ENCODE measurements at places on chromosomes 2 and 18.

- no peak for DNase-seq
Observed at GRCh38 chr2:190889175-190889943, 8.7 kb downstream of the GLS start.

DNA sequence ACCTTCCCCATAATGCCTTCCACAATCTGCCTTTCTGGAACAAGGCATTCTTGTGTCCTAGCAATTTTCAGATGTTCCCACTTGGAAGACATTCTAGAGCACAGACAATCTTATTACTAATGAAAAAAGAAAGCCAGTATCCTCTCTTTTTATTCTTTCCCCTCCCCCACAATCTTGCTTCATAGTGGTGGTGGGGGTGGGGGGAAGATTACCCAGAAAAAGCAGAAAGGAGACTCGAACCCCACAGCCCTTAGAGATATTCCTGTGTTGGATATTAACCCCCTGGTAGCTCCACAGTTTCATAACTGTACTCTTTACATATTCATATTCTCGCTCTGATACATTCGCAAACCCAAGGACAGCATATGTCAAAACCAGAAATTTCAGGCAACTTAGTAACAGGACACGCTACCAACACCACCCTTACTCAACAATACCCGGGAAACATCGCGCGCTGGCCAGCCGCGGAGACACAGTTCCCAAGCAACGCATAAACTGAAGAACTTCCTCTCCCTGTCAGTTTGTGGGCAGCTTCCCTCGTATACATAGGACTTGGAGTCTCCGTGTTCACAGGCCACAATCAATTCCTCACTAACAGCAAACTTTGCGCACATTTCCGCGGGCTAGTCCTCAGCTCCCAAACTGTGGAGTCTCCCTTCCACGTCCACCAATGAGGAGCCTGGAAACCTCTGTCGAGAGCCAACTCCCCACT lies 793 bp downstream of the NR4A2 start:
- no peak for DNase-seq

- peak; percentile 91 for DNase-seq
Observed at GRCh38 chr2:55148269-55148668, 83.8 kb downstream of the CLHC1 start.

DNA sequence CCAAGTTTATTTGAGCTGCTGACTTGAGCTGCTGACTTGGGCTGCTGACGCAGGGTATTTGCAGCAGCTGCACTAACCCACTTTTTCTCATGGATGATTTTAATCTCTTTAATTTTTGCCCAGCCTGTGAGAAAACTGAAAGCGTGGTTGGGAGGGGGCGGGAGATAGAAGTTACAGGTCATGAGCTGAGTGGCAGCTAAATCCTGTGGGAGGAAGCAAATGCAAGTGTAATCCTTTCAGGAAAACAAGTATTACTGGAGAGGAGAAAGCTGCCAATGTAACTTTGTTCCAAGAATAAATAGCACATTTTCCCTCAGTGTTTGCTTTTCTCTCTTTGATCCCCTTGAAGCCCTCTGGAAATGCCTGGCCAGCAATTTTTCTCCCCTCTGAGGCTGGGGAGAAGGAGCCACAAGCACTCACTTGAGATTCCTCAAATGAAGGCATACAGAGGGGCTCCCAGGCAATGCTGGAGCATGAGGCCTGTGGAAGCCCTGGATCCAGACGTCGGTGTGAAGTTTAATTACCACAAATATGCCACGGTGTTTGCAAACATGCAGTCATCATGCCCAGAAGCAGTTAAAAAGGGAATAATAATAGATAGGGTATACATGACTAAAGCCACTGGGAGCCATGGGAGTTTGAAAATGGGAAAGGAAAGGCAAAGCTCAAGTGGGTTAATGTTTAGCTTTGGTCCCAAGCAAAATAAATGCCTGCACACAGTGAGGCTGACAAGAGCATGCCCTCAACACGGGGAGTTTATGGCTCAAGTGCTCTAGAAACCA lies 10.4 kb upstream of the EVA1A start:
- no peak for DNase-seq

- no peak for DNase-seq
Observed at GRCh38 chr2:86441392-86441881, 266 bp downstream of the KDM3A start.

GRCh38 chr2:235638541-235639427 lies 144.9 kb downstream of the AGAP1 start:
- DNase-seq = no peak

DNA sequence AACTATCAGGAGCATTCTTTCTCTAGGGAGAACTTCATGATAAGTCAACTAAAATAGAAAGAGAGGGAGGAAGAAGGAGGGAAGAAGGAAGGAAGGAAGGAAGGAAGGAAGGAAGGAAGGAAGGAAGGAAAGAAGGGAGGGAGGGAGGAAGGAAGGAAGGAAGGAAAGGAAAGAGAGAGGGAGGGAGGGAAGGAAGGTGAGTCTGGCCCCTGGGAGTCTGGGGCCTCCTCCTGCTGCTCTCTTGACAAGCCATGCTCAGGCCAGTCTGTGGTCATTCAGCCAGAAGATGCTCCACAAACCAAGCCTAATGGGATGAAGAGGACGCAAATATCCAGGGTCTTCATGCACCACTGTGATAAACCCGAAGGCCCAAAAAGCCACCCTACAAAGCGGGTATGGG lies 216.4 kb upstream of the AGAP1 start:
- DNase-seq = no peak

DNA sequence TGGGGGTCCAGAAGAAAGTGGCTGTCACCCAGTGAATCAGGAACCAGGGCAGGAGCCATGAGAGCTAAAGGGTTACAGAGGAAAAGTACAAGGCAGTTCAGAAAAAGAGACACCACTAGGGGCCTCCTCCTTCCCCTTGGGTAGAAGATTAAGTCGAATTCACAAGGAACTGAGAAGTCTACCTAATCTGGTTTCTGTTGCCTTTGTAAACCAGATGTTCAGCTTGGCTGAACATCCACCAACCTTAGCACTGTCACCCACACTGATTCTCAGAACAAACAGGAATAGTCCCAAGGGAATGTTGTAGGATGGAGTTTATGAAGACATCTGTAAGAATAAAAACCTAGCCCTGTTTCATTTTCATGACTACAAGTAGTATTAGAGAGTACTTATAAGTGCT lies 90.4 kb upstream of the NOSTRIN start:
- DNase-seq = no peak

DNA sequence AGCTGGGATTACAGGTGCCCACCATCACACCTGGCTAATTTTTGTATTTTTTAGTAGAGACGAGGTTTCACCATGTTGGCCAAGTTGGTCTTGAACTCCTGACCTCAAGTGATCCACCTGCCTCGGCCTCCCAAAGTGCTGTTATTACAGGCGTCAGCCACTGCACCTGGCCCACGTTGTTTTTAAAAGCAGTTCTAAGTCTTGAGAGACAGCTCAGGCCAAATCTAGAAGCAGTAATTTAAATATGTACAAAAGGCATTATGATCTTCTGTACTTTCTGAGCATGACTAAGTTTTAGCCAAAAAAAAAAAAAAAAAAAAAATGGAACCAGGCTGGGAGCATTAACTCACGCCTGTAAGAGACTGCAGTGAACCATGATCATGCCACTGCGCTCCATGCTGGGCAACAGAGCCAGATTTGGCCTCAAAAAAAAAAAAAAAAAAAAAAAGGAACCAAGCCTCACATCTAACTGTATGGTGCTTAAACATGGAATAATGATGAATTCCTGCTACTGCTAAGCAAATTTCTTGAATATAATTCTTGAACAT lies 4.0 kb downstream of the ABHD3 start:
- no peak for DNase-seq

DNA sequence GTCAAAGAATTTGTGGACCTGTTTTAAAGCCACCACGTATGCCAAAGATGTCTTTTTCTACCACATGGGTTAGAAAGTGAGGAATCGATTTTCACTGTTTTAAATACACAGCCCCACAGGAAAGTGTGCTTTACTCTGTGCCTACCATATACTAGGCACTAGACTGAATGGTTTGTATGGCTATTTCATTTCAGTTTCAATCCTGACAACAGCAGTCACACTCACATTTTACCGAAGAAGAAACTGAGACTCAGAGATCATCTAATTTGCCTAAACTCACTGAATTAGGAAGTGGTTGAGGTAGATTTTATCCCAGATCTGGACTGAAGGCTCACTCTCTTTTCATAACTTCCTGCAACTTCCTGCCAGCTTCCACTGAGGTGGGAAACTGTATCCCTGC lies 176.4 kb downstream of the ALK start:
- no peak for DNase-seq

- DNase-seq = no peak
Observed at GRCh38 chr2:18650221-18650620, 60.9 kb upstream of the NT5C1B start.

GRCh38 chr18:41569867-41570266 lies 385.2 kb upstream of the PIK3C3 start:
- DNase-seq = no peak

GRCh38 chr18:43800584-43800983 lies 523.3 kb upstream of the SYT4 start:
- DNase-seq = no peak

DNA sequence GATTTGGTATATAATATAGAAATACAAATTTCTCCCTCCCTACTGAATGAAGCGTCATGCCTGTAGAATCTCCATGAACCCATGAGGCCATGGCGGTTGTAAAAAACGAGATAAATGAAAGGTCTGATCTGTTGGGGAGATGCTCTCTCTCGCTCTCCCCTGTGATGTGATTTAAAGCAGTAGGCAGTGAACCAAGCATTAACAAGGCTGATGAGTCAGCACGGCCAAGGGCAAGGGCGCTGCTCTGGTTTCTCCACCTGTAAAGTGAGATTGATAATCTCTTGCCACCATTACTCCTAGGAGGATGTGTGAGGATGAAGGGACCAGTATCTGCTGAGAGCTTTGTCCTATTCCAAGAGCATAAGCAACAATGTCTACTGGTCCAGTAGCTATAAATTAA lies 553.3 kb downstream of the CMPK2 start:
- DNase-seq = no peak

DNA sequence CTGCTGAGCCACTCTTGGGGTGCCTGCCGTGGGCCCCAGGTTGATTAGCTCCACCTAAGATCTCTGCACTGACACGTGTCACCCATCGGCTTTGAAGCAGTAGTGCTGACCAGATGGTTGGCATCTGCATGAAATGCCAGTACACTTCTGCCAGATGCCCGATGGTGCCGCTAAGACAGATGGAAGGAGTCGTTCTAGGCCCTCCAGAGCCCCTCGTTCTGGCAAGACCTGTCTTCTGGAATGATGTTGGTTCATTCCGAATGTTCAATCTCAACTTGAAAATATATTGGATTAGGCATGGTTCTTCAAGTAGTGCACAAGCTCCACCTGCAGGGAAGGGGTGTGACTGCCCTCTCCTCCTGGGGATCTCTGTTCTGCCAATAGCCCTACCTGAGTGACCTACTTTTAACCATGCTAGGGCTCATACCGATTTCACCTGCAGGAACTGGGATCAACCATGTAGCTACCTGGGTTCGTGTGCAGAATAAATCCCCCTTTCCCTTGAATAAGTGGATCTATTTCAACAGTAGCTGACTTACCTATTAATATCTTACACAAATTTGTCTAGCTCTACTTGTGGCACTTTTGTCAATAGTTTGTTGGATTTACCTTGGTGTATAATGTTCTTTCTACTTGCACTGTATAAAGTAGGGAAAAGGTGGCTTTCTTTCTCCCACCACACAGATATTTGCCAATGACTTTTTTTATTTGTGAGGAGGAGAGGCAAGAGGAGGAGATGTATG lies 342.6 kb downstream of the CTNNA2 start:
- DNase-seq = no peak

GRCh38 chr2:172434821-172435605 lies 7.6 kb downstream of the ITGA6 start:
- no peak for DNase-seq

DNA sequence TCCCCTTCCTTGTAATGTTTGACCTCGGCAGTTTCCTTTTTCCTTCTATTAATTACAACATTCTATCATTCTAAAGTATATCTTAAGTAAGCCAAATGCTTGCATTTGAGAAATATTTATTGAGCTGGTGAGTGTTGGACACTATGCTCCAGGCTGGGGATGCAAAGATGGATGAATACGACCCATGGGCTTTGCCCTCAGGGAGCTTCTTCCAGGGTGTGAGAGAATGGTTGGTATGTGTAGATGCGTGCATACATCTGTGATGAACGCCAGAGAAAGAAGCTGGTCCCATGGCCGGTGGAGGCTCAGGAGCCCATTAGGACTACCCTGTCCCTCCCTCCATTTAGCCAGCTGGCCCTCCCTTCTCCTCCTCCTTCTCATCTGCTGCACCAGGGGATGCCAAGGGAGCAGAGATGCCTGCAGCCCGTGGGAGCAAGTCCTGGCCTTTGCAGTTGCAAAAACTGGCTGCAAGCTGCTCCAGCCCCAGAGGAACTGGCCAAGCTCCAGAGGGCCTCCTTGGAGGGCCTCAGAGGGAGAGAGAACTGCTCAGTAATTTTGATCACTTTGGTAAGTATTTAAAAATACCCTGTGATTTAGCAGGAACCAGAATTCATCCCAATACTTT lies 65.7 kb upstream of the FOSL2 start:
- DNase-seq = no peak

DNA sequence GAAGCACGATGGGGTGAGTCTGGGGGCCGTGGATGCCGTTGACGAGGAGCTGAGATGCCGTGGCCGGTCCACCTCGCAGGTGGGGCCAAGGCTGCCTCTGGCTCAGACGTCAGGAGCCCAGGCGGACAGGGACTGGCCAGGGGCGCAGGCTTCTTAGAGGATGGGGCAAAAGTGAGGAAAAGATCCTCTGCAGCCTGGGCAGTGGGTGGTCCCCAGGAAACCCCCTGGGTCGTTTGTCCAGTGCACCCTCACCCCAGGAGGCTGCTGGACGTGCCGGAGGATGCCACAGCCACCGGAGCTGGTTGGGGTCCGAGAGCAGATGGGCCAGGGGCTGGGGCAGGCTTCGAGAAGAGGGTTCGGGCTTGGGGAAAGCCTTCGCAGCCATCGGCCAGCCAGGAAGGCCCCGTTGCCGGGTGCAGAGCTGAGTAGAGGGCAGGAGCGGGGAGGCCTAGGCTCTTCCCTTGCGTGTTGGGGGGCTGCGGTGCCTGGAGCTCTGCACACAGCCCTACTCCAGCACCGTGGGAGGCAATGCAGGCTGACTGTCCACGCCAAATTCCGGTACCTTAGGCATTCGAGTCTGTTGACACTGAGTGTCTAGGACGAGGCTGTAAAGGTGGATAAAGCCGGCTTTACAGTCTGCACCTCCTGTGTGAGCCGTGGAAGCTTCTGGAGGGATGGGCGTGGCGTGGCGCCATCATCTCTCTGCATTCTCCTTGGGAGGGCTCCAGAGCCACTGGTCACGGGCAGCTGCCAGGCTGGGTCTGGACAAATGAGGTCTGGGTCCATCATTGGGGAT lies 18.8 kb downstream of the GPC1 start:
- no peak for DNase-seq

DNA sequence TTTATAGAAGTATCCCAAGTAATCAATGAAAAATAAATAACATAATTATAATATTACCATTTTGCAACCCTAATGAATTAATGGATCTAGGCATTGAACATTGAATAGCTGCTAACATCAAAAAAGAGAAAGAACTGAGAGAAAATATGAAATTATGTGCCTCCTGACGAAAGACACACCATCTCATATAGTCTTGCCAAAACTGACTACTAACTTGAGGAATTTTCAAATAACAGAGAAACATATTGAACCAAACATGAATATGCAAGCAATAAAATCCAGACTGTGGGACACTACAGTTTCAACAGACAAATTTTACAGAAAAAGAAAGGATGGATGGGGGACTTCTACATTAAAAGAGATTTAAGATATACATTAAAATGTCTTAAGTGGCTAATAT lies 165.7 kb downstream of the WDPCP start:
- DNase-seq = no peak

Data from BJ (cell line).